Pulmonary artery endothelial cell (primary cell): ENCODE measurements at places on chromosomes 1 and 21.

DNA sequence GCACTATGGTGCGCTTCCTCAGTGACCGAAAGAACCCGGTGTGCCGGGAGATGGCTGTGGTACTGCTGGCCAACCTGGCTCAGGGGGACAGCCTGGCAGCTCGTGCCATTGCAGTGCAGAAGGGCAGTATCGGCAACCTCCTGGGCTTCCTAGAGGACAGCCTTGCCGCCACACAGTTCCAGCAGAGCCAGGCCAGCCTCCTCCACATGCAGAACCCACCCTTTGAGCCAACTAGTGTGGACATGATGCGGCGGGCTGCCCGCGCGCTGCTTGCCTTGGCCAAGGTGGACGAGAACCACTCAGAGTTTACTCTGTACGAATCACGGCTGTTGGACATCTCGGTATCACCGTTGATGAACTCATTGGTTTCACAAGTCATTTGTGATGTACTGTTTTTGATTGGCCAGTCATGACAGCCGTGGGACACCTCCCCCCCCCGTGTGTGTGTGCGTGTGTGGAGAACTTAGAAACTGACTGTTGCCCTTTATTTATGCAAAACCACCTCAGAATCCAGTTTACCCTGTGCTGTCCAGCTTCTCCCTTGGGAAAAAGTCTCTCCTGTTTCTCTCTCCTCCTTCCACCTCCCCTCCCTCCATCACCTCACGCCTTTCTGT lies 7.3 kb upstream of the PIGV start:
- DNase-seq, result no peak

DNA sequence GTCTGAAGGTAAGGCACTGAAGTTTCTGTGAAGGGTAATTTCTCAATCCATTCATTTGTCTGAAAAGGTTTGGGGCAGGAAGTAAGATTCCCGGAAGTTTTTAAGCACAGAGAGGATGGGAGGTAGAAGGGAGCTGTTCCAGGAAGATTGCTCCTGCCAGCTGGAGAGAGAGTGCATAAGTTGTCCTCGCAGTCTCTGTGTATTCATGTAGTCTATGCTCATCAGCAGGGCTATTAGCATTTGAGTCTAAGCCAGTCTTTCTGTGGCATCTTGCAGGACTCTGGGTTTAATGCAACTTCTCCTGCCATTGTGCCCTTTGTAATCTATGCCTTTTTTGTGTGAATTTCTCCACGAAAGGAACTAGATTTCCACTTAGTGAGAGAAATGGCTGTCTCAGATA lies 140.8 kb upstream of the FGGY start:
- DNase-seq, result no peak

DNA sequence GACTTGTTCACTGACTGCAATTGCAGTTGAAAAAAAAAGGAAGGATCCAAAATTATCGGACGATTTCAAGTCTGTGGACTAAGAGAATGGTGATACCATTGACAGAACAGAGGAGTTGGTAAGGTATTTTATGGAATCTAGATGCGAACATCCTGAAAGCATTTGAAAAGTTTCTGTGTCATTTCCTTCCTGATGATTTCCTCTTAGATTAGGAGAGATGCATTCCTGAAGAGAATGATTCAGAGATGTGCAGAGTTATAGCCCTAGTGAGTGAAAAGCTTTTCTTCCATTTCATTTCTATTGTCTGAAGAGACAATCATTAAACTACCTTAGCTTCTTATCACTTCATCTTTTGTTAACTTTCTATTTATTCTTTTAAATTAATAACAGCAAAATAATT lies 200.0 kb downstream of the KCNK2 start:
- DNase-seq, result no peak

DNA sequence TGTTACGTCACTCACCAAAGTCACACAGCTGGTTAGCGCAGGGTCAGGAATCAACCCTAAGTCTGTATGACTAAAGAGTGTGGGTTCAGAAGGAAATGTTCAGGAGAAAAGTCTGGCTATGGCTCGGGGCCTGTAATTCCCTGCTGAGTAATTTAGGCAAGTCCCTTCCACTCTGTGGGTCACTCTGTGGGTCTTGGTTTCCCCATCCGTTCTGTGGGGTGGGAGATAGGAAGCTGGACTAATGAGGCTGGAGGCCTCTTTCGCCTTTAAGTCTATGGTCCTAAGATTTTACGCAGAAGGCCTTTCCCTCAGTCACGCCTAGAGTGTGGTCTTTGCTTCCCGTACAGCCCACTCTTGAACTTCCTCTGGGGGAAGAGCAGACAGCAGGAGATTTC lies 14.3 kb upstream of the MED18 start:
- DNase-seq, result no peak

- no peak for DNase-seq
Measured at GRCh38 chr1:24970399-24970753, 40.3 kb upstream of the RUNX3 start.

DNA sequence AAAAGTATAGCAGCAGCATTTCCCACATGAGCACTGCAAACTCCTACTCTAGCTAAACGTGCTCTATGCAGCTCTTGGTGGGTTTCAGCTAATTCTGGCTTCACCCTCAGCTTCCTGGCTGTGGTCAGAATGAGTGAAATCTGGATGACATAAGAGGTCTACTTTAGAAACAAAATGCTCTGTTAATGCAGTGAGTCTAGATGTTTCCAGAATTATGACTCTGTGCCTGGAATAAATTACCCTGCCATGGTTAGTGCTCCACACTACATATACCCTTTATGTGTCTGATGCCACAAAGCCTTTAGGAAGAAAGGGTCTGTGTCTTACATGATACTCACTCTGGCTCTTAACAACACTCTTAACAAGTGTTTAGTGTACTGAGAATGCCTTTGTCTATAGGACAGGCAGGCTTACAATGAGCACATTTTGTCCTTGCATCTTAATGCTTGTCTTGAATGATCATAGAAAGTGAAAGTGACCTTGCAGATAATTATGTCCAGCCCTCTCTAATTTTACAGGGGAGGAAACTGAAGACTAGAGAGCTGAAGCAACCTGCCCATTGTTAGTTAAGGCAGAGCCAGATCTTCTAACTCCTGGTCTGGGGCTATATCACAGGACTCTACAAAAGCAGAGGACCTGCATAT lies 9.2 kb downstream of the S100A10 start:
- no peak for DNase-seq

GRCh38 chr1:82421782-82422181 lies 621.0 kb downstream of the ADGRL2 start:
- no peak for DNase-seq

GRCh38 chr1:91754816-91755580 lies 131.0 kb downstream of the TGFBR3 start:
- DNase-seq, result no peak

DNA sequence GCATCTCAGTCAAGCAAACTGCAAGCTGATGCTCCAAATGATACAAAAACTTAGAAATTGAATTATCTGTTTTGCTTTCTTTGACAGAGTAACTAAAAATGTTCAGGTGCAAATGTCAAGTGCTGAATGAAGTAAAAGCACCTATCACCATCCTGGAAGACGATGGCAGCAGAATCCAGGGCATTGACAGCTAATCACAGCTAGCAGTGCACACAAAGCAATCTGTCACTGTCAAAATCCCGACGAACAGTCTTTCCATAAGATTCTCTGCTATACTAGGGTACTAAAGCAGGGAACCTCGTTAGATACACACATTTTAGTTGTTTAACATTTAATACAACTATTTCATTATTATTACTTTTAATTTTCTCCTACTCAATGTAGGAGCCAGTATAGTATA lies 233.3 kb downstream of the BRINP3 start:
- no peak for DNase-seq

- DNase-seq, result no peak
Measured at GRCh38 chr1:87515781-87516180, 187.1 kb downstream of the LMO4 start.

DNA sequence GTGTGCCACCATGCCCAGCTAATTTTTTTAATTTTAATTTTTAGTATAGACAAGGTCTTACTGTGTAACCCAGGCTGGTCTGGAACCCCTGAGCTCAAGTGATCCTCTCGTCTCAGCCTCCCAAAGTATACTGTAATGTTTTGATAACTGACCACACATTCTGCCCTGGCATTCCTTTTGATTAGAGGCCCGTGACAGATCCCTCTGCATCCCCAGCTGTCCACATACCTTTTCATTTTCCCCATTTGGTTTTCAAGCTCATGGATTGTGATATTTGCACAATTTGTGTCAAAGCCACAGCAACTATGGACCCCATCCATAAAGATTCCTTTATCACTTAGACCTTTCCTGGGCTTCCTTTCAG lies 116.8 kb upstream of the ATP1A1 start:
- no peak for DNase-seq

- no peak for DNase-seq
Measured at GRCh38 chr1:230728710-230729392, 14.9 kb upstream of the AGT start.

GRCh38 chr1:66206563-66207144 lies 327.3 kb upstream of the SGIP1 start:
- DNase-seq, result no peak

- DNase-seq, result no peak
Measured at GRCh38 chr21:23384679-23385078, 2222.6 kb downstream of the MRPL39 start.

GRCh38 chr1:204192589-204193352 lies 3.5 kb downstream of the KISS1 start:
- DNase-seq, result no peak

- DNase-seq, result no peak
Measured at GRCh38 chr1:164058198-164058597, 500.8 kb upstream of the PBX1 start.

GRCh38 chr1:19809044-19809750 lies 5.9 kb downstream of the RNF186 start:
- DNase-seq, result no peak

DNA sequence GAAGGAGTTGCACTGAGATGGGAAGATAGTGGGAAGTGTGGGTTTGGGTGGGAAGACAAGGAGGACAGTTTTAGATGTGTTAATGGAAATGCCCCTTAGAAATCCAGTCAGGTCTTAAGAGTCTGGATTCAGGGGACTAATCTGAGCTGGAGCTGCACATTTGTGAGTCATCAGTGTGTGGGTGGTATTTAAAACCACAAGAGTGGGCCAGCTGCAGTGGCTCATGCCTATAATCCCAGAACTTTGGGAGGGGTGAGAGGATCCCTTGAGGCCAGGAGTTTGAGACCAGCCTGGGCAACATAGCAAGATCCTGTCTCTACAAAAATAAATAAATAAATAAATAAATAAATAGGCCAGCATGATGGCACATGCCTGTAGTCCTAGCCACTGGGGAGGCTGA lies 40.9 kb upstream of the SLC6A9 start:
- no peak for DNase-seq

DNA sequence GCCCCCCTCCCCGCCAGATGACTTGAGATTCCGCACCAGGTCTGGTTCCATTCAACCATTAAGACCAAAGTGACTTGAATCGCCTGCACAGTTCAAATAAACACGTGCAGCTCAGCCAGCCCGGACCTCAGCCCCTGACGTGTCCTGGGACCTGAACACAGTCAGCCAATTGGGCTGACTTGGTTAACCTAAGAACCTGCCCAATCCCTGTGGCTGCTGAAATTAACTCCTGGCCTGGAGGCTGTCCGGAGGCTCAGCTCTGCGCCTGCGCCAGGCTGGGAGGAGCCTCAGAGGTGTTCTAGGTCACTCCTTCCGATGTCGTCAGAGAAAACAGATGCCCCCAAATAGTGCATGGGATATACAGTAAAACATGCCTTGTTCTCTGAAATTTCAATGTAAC lies 73.4 kb downstream of the SCCPDH start:
- DNase-seq, result no peak

- peak; percentile 90 for DNase-seq
Measured at GRCh38 chr1:23196627-23197328, 20.5 kb downstream of the HTR1D start.

DNA sequence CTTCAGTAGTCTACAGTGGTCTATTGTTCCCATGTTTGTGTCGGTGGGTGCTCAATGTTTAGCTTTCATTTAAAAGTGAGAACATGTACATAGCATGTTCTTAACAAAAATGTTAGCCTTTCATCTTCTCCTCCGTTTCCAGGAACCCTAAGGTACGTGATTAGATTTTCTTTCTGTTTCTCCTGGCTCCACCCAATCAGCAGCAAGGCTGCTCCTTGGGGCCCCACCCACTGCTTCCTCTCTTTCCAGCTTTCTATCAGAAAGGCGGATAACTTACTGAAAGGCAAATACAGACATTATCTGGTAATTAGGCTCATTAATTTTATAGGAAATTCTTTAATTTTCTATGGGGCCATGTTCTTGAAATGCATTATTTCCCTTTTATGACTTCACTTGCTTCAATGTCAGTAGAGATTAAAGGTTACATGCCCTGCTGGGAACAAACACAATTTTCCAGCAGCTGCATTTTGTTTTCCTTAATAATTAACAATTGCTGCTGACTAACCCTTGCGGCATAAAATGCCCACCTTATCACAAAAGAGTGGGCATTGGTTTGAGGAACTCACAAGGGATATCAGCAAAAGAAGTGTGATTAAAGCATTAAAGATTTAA lies 324.9 kb upstream of the SNX7 start:
- DNase-seq, result no peak

DNA sequence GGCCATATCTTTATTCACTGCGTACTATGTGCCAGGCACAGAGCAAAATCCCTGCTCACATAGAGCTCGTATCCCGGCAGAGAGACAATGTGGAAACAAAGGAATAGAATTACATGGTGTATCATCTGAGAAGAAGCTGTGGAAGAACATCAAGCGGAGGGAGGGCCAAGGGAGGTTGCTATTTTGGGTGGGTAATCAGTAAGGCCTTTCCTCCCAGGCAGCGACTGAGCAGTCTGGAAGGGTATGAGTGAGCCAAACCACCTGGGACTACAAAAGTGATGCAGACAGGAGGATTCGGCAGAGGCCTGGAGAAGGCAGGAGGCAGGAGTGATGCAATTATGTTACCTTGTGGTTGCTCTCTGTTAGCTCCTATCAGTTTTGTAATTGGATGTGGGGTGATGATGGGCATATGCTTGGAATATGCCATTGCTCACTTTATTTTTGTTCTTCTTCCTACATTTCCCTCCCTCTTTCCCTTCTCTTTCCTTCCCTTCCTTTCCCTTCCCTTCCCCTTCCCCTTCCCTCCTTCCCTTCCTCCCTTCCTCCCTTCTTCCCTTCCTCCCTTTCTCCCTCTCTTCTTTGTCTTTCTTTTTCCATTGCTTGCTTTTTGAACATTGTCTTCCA lies 172.9 kb downstream of the DISC1 start:
- no peak for DNase-seq

GRCh38 chr1:87042111-87042811 lies 127.8 kb downstream of the HS2ST1 start:
- no peak for DNase-seq

- DNase-seq, result no peak
Measured at GRCh38 chr1:151990856-151991198, 2.8 kb downstream of the S100A10 start.

DNA sequence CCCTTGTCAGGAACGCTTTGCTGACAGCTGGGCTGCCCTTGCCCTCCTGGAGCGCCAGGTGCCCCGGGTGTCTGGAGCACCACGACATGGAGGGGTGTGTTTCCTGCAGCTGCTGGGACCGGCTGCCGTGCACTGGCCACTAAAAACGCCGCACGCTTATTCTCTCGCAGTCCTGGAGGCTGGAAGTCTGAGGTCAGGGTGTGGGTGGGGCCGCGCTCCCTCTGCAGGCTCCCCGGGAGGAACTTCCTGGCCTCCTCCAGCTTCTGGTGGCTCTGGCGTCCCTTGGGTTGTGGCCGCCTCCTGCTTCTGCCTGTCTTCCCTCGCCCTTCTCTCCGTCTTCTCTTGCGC lies 28.0 kb upstream of the PLCH2 start:
- no peak for DNase-seq

GRCh38 chr1:212712451-212713303 lies 13.0 kb upstream of the BATF3 start:
- DNase-seq, result peak; percentile 13
